ENCODE measurements at places on chromosomes 12 and 14.
A peak's percentile ranks its signal among the peaks of the same experiment; 100 is the strongest.

- no peak for DNase-seq
Observed at GRCh38 chr14:54225457-54226060, 171.2 kb upstream of the CDKN3 start.

DNA sequence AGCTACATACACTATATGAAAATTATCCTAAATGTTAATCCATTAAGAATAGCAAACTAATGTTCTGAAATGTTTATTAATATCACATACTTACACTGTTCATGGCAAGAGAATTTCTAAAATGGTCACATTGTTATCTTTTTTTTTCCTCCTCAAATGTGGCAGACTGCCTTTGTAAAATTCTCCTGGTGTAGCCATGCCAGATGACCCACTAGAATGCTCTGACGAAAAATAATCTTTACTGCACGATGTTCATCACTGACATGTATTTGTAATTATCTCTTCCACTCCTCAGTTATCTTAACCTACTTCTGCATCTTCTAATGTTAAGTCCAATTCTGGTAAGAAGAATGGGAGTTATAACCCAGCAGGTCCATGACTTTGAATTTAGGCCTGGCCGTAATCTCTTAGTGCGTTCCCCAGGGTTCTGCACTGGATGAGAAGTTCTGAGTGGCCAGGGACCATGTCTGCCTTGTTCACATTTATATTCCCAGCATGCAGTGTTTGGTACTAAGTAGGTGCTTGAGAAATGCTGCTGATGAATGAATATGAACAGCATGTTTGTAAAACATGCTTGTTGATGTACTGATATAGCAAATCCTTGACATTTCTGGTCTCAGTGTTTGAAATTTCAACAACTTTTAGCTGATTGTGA lies 46.7 kb downstream of the NOPCHAP1 start:
- no peak for DNase-seq

- DNase-seq = no peak
Observed at GRCh38 chr14:81062816-81063215, 107.4 kb downstream of the TSHR start.

DNA sequence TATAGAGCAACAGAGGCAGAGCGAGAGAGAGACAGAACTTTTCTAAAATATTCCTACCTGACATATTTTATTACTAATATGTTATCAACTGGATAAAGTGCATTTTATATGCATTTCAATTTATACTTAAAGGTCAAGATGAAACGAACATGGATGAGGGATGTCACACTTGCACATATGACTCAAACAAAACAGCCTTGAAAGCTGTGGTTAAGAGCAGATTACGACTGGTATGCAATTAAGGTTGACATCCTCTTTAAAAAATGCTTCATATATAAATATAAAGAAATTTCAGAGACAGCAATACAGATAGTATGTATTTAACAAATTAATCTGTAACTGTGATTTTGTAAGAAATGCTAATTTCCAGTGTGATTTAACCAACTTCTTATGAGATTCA lies 52.5 kb downstream of the LMO3 start:
- no peak for DNase-seq

GRCh38 chr12:106490264-106490663 lies 92.5 kb upstream of the RFX4 start:
- no peak for DNase-seq

DNA sequence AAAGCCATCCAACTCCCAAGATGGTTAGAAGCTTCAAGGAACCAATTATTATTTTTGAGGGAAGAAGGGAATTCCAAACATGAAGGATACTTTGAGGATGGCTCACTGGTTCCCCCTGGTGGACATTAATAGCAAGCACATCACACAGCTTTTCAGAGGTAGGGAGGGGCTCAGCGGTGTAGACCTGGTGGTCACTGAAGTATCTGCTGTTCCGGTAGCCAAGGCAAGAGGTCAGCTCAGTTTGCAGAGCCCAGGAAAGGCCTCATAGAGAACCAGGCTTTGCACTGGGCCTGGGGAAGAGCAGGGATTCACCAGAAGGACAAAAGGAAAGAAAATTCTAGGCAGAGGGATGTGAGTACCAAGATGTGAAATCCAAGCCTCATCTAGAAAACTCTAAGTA lies 118.7 kb downstream of the KSR2 start:
- DNase-seq = peak; percentile 43

DNA sequence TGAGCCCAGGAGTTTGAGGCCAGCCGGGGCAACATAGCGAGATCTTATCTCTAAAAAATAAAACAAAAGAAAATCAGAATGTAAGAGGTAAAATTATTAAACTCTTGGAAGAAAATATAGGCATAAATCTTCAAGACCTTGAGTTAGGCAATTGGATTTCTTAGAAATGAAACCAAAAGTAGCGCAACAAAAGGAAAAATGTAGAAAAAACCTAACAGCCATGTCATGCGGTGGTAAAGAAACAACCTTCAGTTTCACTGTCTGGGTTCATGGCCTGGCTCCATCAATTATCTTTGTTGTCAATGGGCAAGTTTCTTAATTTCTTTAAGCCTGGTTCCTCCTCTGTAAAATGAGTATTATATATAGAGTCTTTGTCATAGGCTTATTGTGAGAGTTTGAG lies 5.6 kb upstream of the GCH1 start:
- no peak for DNase-seq

DNA sequence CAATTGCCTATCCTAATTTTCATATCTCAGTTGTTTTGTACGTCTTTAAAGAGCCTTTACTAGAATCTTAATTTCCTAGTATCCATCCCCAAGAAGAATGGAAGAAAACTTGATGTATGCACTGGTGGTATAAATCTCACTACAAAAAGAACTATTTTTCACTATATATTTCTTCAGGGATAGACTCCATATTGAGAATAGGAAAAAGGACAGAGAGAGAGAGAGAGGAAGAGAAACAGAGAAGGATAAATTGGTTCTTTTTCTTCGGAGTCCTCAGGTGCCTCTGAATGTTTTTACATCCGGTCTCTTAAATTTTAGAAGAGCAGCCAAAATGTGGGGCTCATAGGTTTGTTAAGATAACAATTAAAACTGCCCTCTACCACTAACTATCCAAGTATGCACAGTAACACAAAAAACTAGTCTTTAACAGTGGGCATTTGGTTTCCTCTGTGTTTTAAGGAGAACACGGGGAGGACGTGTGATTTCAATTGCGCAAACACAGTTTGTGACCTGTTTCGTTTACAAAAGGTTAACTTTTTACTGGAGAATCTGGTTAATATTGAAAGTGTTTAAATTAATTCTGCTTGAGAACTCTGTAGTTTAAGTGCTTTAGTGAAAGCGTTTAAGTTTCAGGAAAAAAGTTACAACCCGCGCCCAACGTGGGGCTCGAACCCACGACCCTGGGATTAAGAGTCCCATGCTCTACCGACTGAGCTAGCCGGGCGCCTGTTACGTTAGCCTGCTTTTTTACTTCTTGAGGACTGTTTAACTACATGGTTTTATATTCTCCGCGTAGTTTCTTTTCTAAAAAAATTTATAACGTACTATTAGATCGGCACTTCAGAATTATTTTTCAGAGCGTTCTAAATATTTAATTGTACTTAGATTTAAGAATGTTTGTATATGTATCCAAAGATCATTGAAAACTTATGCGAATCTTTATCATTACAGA lies 5.1 kb upstream of the PSMA3 start:
- peak; percentile 61 for DNase-seq

DNA sequence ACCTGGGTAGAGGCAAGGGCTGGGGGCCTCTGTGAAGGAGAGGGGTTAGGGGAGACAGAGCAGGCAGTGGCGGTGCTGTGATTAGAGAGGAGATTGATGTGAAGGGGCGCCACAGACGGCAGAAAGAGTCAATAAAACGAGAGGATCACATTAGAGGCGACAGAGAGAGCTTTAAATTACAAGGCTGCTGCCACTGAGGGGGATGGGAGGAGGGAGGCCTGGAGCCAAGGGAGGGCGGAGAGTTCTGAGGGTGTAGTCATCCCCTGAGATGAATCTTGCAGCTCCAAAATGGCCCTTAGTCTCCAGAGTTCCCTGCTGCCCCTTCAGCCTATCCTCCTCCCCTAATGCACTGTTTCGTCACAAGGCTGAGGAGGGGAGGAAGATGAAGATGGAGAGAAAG lies 12.8 kb downstream of the ZFHX2 start:
- peak; percentile 42 for DNase-seq

DNA sequence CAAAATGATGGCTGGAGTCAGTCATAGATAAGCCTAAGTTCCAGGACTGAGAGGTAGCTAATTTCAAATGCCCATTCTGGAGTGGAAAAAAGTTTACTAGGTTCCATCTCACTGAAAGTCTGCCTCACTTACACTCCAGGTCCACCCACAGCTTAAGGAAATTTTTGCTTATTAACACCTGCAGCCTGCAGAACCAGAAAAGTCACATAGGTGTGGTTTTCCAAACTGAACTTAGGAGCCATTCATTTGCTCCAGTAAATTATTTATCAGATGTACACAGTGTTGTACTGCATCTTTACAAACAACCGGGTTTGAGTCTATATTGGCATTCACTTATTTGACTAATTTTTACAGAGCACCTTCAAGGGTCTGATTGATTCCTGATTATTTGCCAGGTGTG lies 157.4 kb upstream of the ARID2 start:
- DNase-seq = no peak

DNA sequence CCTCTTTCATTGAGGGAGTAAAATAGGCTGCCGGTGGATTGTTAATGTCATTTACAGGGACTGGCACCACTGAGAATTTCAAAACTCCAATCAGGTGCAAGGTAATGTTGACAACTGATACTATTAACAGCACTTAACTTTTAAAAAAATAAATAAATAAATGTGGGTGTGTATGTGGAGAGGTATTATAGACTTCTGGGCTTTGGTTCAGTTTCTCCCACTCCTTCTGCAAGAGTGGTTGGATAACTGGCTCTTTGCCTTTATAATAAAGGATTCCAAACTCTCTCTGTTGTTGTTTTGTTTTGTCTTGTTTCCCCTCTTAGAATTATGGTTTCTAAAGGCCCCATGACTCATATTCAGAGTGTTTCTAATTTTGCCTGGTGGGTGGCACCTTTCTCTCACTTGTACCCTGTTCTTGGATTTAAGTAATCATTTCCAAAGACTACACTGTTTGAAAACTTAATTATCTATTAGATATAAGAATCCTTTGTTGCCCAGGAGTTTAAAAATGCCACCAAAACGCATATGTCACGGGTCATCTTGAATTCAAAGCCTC lies 151.6 kb upstream of the ARID2 start:
- DNase-seq = no peak

- DNase-seq = no peak
Observed at GRCh38 chr12:108190529-108190928, 61.4 kb downstream of the WSCD2 start.

- DNase-seq = no peak
Observed at GRCh38 chr14:35958499-35958898, 132.4 kb downstream of the BRMS1L start.

DNA sequence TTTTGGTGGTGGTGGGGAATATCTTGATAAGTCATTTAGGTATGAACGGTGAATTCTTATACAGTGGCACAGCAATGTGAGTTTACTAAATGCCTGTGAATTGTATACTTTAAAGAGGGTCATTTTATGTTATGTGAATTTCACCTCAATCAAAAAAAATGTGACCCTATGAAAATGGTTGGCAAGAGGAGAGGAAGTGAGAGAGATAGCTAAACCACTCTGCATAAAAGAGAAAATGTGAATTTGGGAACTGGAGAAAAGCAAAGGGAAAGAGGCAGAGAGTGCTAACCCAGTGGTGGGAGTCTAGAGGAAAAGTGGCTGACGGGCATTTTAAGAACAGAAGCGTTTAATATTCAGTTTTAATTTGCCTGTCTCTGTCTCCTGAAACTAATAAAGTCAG lies 93.8 kb downstream of the SLC38A6 start:
- no peak for DNase-seq

GRCh38 chr14:81247271-81247766 lies 26.6 kb upstream of the GTF2A1 start:
- no peak for DNase-seq

DNA sequence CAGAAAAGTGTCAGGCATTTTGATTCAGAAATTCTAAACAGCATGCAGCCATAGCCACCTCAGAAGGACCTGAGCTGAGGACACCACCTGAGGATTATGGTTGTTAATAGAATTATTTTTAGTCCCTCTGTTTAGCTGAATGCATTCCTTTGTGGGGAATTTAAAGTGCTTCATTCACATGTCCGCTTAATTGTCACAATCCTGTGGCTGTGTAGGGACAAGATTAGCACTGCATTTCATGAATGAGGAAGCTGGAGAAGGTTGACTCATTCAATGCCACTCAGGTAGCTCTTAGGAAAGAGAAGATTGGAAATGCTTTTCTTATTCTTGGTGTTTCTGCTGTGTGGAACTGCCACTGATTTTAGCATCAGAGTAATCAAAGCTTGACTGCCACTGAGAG lies 42.0 kb upstream of the KRR1 start:
- peak; percentile 34 for DNase-seq

GRCh38 chr12:101941306-101942249 lies 64.2 kb downstream of the DRAM1 start:
- DNase-seq = no peak

DNA sequence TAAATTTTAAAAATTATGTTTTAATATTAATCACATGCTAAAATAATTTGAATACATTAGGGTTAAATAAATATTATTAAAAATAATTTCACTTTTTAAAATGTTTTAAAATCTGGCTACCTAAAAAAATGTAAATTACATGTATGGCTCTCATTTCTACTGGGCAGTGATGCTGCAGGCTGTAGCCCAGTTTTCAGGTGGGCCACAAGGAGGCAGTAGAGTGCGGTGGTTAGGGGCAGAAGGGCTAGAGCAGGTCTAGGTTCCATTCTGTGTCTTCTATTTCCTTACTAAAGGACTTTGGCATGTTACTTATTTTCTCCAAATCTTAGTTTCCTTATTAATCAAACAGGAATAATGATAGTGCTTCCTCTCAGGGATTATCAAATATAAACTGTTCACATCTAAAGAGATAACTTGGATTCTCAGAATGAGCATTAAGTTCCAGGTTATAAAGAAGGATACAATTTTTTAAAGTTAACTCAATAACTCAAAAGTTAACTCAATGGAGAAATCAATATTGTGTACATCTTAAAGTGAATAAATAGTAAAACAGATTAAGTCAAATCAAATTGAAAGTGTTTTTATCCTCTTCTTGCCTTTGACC lies 54.9 kb upstream of the OVCH1 start:
- DNase-seq = peak; percentile 38

DNA sequence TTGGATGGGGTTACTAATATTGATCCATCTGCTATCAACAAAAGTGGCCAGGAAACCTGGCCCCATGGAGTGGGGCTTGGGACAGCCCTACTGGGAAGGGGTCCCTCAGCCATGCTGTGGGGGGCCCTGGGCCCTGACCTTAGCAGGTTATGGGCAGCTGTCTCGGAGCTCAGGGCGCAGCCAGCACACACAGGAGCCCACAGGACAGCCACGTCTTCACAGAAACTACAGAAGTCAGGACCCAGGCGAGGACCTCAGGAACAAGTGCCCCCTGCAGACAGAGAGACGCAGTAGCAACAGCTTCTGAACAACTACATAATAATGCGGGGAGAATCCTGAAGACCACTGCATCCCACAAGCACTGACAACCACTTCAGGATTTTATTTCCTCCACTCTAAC lies 11.9 kb upstream of the FKBP11 start:
- DNase-seq = no peak

GRCh38 chr14:101627915-101628262 lies 66.6 kb downstream of the DIO3 start:
- DNase-seq = no peak

Data from fibroblast of skin of right quadriceps (primary cell).